Pulmonary artery endothelial cell (primary cell): ENCODE measurements at places on chromosomes 5 and 9.
A peak's percentile ranks its signal among the peaks of the same experiment; 100 is the strongest.

DNA sequence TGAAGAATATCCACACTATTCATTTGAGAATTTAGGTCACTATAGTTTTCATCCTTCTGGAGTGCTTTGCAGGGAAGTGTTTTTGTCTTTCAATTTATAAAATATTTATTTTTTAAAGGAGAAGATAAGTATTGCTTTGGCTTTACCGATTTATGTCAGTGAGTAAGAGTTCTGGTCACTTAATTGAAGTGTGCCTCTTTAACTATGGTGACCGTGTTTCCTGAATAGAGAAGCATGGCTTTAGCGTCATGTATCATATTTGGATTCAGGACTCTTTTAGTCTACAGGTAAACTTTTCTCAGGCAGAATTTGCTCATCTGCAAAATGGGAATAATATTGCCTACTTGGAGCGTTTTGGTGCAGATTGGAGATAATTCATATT lies 902 bp downstream of the BDP1 start:
- no peak for DNase-seq

- no peak for DNase-seq
Measured at GRCh38 chr5:31225118-31225517, 31.6 kb downstream of the CDH6 start.

DNA sequence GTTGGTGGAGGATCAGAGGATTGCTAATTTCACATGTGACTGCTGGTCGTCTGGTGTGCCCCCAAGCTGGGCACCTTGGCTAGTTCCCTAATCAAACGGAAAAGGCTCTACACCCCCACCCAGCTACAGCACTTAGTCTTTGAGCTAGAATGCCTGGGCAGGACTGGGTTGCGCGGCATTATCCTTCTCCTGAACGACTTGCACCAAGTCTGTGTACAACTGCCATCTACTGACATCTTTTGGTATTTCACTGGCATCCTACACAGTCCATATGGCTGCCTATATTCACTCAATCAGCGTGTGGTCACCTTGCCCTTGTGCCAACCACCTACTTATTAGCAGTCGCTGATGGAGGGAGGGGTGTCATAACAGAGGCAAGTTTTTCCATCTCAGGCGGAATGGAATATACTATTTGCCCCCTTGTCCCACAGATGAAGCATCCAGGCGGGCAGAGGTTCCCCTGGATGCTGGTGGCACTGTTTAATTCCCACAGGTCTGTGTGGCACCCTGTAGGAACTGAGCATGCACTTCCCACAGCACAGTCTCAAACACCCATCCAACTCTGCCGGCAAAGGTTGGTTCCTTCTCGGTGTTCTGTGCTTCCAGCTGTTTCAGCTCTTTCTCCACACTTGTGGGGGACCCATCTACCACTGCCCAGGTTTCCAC lies 150.1 kb downstream of the OSTF1 start:
- peak; percentile 33 for DNase-seq

GRCh38 chr5:6430418-6431028 lies 18.1 kb upstream of the UBE2QL1 start:
- no peak for DNase-seq

GRCh38 chr5:37604290-37604689 lies 225.2 kb downstream of the WDR70 start:
- DNase-seq, result no peak

DNA sequence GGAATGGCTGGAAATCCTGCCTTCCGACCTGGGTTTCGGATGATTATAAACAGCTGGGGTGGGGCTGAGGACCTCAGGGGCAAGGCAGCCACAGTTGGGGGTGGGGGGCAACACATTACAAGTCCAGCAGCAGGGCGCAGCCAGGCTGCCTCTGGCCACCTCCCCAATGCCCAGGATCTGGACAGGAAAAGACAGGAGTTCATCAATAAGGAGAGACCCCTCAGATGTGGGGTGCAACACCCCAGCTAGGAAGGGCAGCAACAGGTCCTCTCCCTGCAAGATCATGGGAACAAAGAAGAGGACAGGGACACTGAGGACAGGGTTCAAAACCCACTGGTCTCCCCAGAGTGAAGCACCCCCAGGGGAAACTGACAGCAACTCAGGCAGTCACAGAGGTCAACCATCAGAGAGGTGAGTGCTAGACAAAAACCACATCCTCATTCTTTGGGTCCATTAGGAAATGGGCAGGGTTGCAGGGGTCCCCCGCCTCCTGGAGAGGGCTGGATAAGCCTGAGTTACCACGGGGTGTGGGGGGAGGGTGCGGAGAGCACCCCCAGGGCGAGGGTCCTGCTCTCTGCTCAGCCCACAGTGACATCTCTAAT lies 33.5 kb downstream of the SEMA4D start:
- no peak for DNase-seq

GRCh38 chr9:85984457-85984856 lies 43.5 kb downstream of the NAA35 start:
- DNase-seq, result no peak

GRCh38 chr9:76796296-76796695 lies 32.1 kb downstream of the PCA3 start:
- no peak for DNase-seq

DNA sequence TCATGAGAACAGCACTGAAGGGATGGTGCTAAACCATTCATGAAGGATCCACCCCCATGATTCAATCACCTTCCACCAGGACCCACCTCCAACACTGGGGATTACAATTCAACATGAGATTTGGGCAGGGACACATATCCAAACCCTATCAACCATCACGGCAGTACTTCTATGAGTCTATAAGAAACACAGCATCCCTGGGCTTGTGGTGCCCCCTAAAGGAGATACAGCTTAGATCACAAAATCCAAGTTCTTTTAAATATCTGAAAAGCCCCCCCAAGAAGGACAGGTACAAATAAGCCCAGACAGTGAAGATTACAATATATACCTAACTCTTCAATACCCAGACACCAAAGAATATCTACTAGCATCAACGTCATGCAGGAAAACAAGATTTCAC lies 233.7 kb upstream of the ADRA1B start:
- DNase-seq, result no peak

GRCh38 chr5:135880278-135880677 lies 15.4 kb downstream of the IL9 start:
- no peak for DNase-seq

DNA sequence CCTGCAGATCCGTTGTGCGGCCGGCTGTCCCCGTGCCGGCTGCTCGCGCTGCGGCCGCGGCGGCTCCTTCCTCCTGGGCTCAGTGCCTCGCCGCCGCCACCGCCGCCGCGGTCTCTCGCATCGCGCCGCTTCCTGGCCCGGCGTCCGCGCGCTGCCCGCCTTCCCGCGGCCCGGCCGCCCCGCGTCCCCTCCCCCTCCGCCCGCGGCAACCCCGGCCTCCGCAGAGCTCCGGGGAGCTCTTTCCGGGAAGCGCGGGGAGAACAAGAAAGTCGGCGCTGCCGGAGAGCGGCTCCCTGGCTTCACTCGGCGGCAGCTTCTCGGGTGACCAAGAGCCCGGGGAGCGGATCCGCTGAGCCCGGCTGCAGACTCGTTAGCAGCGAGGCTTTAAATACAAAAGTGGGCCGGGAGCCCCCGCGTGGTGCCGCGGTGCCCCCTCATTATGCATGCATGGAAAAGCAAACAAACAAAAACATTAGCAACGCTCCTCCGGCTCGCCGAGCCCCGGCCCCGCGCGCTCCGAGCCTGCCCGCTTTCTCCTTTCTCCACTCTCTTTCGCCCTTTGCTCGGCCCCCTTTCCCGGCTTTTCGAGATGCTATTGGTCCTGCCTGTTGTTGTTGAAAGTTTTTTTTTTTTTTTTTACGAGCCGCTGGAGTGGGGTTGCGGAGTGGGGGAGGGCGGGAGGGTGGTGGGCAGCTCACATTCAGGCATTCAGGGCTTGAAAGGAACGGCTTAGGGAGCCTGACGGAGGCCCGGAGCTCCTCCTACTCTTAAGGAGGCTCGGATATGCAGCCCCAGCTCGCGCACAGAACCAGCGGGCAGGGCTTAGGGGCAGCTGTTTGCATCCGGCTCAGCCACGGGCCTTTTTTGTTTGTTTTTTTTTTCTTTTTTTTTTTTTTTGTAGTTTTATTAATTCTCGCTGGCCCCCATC lies at the start of gene GAS1:
GAS1 (minus strand) TSS at position 361 of the 928 bp plus-strand sequence. CDS start 727 bp downstream, outside the sequence.
- peak; percentile 79 for DNase-seq
